ENCODE measurements at places on chromosomes 16 and 17.

DNA sequence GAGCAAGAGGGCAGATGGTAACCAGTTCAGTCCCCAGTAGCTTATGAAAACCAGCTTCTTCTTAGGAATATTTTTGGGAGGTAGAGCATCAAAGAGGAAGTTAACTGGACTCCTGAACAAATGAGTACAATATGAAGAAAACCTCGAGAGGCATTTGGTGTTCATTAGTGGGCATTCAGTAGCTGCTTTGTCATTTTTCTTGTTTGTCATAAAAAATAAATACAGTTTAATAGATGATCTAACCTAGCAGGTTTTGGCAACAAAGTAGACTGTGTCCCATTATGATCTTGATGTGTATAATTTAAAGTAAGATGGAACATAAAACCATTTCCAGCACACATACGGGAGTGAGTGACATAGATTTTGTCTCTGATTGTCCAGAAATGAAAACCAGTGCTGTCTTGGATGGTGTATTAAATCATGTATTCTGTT lies 173.1 kb downstream of the HS3ST3A1 start:
- DNase-seq = no peak

DNA sequence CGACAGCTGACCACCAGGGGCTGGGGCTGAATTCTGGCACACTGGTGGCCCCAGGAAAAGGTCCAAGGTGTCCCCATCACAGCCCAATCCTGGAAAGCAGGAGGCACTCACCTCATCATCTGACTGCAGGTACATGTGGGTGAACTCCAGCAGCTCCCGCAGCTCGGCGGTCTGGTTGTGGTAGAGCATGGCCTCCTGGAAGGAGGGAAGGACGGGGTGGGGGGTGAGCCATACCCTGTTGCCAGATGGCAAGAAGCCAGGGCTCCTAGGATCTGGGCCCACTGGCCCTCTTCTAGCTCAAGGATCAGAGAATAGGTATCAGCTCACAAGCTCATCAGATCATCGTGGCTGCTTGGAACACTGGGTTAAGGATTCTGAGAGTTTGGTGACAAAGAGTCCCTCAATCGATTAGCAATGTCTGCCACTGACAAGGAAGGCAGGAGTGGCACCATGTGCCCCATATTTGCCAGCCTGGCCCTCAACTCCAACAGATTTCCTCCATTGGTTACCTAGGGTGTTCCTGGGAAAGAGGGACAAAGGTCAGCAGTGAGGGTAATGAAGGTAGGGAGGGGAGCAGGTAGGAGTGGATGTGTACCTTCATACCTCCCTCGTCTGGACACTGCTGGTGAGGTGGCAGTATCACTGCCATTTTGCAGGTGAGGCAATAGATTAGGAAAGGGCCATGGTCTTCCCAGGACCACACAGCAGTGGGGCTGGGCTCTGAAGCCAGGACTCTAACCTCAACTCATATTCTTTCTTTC lies 4.9 kb downstream of the P3H4 start:
- no peak for DNase-seq

DNA sequence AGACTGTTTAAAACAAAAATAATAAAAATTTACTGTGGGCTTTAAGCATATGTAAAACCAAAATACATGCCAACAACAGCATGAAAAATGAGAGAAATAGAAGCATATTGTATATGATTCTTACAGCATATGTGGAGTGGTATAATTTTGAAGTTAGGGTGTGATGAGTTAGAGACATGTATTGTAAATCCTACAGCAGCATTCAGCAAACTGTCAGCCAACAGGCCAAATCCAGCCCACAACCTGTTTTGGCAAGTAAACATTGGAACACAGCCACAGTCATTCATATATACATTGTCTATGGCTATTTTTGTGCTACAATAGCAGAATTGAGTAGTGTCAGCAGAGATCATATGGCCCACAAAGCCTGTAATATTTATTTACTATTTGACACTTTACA lies 42.3 kb downstream of the ZNF18 start:
- DNase-seq = no peak

DNA sequence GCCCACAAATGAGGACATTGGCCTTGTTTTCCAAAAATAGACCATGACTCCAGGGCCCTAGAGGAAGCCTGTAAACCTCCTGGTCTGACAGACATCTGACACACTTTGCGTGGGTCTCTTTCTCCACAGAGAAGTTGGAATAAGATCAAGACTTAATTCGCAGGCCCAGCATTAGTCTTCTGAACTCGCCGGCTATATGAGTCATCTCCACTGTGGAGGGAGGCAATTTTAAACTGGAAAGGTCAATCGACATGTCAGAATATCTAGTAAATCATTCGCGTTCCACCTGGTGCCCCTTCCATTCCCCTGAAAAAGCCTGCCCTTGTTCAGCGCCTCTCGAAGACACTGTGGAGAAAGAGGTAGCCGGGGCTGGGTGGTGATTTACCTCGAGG lies 140.1 kb downstream of the CLEC16A start:
- no peak for DNase-seq

DNA sequence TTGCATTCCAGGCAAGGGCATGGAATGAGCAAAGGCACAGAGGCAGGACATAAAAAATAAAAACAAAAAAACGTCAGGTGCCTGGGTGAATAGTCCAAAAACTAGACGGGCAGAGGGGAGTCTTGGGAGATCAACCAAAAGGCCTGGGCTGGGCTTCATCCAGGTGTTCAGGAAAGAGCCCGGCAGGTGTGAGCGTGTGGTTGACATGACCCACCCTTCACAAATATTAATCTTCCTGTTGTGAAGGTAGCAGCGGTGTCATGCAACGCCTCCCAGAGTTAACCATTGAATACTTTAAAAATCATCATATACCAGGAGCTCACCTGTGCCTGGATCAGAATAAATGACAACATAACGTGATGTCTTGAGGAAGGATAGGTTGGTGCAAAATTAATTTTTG lies 90.6 kb downstream of the USP22 start:
- no peak for DNase-seq

DNA sequence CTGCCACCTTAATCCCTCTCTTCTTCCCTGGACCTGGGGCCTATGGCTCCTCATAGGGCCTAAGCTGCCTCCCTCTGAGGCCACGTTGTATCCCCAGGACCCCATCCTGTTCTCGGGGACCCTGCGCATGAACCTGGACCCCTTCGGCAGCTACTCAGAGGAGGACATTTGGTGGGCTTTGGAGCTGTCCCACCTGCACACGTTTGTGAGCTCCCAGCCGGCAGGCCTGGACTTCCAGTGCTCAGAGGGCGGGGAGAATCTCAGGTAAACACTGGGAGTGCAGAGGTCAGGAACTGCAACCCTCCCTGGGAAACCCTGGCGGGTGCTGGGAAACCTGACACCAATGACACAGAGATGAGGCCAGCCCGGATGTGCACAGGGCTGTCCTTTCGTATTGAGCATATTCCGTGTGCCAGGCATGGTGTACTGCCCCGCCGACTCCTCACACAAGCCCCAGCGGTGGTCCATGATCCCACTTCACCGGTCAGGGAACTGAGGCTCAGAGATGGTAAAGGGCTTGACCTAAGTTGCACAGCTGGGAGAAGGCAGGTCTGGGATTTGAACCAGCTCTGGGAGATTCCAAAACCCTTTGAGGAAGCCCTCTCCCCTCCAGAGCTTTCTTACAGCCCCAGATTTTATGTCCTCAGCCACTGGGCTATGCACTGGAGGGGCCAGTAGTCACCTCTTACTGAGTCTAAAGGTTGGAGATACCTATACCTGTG lies 22.9 kb downstream of the ANKRD40 start:
- no peak for DNase-seq

GRCh38 chr16:29791845-29792807 lies 1.6 kb downstream of the KIF22 start:
- DNase-seq = no peak

DNA sequence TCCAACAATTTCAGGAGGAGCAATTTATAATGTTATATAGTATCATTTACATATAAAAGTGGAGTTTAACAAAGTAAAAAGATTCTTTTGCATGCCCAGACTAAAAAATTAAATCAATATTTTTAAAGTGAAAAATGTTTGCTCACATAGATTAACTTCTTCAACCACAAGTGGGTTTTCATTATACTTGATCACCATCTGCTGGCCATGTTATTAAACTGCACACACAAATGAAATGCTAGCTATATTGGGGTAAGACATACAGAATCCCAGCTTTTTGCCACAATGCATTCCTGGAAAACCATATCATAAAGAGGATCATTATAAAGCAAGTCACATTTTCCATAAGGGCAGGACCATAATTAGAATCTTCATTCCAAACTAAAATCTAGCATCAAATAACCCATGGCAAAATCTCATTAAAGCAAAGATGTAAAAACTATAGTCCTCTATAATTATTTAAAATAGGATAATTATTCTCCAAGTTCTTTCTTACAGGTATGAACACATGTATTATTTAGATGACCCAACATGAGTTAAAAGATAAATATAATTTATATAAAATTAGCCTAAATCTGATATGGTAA lies 26.3 kb downstream of the CEP112 start:
- no peak for DNase-seq

DNA sequence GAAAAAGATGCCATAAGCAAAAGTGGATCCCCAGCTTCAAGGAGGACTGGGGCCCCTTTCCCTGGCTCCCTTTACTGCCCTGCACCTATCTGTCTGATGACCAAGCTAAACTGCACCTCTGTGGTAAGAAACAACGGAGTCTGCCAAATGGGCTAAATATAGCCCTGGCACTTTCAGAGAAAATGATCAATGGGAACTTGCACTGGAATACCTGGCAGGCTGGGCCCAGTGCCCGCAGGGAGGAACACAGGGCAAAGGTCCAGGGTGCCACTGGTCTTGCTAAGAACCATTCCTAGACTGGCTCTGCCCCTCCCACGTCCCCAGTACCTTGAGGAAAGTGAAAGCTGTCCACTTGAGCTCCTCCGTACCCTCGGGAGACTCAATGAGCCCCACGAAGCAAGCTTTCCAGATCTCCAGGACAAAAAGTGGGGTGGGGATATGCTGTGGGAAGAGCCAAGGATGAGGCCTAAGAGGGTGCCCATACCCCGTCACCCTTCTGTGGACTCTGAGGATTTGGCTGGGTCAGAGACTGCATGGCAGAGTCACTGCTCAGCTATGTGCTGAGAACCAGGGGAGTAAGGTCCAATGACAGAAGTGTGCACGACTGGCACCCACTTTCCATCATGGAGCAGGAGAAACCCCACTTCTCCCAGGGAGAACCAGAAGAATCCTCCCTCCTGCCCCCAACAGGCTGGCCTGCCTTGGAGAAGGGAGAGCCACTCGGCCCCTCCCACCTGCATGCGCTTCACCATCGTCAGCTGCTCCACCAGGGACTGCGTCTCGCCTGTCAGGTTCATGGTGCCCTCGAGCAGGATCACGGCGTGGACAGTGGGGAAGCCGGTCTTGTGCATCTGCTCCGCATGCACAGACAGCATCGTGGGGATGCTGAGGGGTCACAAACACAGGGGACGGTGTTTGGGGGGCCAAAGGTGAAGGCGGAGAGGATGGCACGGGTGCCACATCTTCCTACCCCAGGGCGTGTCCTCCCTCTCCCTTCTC lies 17.4 kb downstream of the CSF3 start:
- DNase-seq = no peak

GRCh38 chr17:50364715-50365114 lies 8.3 kb downstream of the MRPL27 start:
- DNase-seq = no peak

DNA sequence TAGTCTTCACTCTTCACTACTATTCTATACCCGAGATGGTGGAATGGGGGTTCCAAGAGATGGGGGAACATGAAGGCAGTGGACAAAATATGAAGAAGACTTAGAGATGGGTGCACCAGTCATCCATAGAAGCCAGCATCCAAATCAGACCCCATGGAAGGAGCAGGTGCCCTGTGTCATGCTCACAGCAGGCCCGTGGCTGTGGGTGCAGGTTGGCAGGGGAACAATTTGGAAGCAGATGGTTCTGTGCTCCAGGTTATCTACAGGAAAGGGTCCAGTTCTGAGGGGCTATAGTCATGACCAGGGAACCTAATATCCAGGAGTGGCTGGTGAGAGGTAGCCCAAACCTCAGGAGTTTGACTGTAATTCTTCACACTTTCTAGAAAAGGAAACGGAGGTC lies 9.6 kb upstream of the LPCAT2 start:
- DNase-seq = no peak

DNA sequence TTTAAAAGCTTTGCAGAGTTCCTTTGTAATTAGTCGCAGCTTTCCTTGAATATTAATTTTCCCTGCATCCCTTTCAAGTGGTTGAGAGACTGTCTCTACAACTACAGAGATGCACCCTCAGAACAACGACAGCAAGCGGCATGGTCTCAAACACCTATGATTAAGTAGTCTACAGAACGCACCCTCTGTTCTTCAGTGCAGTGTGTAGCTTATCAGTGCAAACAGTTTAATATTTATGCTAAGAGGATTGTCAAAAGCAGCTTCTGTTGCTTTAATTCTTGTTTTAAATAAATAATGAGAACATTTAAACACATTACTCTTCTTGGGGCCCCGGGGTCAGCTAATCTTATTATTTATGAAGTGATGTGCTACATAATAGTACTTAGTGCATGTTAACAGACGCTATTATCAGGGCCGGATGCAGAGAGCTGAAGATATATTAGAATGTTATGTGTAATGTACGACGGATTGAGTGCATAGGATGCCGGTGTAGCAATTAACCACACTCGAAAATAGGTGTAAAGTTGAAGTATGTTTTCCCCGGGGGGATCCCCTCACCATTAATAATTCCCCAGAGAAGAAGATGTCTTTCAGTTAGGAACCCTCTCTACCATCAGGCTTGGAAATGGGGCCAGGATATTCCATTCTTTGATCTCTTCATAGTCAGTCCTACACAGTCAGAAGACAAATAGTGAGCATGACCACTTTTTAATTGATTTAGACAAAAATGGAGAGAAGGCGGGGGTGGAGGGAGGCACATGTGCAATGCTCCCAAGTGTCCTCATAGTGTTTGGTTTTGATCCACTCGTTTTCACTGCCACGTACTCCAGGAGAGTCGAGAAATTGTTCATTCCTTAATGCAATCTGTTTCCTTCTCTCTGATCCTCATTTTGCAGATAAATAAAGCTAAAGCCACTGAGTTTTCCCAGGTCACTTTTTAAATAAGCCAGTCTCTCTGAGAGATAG lies 176.3 kb downstream of the IRX3 start:
- no peak for DNase-seq

GRCh38 chr16:69904495-69905170 lies 46.5 kb upstream of the CLEC18A start:
- DNase-seq = no peak

DNA sequence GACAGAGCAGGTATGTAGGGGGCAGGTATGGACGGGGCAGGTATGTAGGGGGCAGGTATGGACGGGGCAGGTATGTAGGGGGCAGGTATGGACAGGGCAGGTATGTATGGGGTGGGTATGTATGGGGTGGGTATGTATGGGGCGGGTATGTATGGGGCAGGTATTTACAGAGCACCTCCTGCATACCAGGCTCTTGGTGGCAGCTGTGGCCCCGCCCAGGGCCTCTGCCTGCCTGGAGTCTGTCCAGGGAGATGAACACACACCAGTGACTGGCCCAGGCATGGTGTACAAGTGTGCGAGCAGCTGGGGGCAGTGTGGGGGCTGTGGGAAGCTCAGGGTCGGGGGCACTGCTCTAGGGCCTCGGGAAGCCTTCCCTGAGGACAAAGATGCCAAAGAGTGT lies 4.4 kb downstream of the RPL3L start:
- no peak for DNase-seq

All from left forelimb (tissue), 1 donor.